ENCODE measurements at places on chromosomes 1 and 21.

DNA sequence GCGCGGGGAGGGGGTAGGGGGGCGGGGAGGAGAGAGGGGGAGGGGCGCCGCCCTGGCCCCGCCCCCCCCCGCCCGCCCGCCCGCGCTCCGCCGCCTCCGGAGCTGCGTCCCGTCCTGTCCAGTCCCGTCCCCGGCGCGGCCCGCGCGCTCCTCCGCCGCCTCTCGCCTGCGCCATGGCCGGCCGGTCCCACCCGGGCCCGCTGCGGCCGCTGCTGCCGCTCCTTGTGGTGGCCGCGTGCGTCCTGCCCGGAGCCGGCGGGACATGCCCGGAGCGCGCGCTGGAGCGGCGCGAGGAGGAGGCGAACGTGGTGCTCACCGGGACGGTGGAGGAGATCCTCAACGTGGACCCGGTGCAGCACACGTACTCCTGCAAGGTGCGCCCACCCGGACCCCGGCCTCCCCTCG is at the start of gene AGRN:
Gene AGRN (plus strand): TSS at position 121 of the 405 bp plus-strand sequence. CDS start 53 bp downstream, at position 174.
- DNase-seq = no peak

DNA sequence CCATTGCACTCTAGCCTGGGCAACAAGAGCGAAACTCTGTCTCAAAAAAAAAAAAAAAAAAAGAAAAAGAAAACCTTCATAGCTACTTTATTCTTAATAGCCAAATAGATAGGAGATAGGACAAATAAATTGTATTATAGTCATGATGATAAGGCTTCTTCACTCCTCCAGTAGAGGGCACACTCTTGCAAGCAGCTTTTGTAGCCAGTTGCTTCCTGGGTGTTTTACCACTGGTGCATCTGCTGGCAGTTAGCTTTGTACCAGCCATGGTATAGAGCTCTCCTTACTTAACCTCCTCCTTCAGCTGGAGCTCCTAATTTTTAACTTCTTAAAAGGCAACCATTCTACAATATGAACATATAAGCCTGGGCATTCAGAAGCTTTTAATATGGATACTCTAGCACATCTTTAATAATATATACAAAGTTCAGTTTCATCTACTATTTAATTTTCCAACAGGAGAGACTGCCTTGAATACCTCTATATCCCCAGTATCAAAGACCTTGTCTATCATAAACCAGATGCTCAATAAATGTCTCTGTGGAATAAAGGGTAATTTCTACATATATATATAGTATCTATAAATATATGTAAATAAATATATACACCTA is 35.8 kb downstream of the EVI5 start:
- peak; percentile 87 for DNase-seq

DNA sequence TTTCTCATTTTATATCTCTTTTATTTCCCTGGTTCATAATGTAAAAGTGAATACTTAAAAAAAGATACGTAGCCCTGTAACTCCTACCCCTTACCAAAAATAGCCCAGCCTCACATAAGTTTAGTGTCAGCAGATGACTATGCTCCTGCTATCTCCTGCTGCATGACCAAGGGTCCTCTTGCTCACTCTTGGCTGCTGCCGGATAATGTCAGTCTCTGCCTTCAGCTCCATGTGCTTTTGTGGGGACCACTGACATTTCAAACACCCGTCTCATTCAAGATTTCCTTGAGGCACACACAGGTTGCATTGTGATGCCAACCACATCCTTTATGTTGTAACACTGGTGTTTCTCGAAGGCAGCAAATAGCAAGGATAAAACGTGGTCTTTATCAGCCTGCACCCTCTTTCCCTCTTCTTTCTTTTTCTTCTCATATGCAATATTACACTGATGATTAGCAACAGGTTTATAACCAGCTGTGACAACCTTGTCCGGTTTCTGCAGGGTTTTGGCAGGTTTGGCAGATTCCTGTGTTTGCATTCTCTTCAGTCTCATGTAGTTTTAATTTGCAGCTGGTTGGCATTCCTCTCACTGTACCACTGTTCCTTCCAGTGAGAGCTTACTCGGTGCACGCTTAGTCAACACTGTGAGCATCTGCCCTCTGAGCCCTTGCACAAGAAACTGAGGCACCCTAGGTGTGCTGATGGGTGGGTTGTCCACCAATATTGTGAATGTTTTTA is 62.2 kb downstream of the ZNF684 start:
- peak; percentile 42 for DNase-seq

DNA sequence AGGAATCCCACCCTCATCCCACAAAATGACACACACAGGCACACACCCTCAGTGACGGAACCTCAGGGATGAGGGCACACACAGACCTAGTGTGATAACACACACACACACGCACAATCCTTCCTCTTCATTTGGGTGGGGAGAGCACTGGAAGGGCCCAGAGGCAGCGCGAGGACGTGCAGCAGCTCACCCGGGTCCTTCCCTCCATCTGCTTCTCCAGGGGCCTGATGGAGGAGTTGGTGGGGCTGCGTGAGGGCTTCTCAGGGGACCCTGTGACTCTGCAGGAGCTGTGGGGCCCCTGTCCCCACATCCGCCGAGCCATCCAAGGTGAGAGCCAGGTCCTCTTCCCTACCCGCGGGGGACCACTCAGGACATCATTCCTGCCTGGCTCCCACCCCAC is 557 bp downstream of the CLCNKA start:
- DNase-seq = no peak

- peak; percentile 44 for DNase-seq
These were observed 24.4 kb downstream of the RCAN3 start for GRCh38 chr1:24526940-24527542.

GRCh38 chr1:42847721-42848460 is 1.5 kb downstream of the ZNF691 start:
- DNase-seq = no peak

GRCh38 chr1:44678626-44679025 is 4.1 kb downstream of the ARMH1 start:
- no peak for DNase-seq

DNA sequence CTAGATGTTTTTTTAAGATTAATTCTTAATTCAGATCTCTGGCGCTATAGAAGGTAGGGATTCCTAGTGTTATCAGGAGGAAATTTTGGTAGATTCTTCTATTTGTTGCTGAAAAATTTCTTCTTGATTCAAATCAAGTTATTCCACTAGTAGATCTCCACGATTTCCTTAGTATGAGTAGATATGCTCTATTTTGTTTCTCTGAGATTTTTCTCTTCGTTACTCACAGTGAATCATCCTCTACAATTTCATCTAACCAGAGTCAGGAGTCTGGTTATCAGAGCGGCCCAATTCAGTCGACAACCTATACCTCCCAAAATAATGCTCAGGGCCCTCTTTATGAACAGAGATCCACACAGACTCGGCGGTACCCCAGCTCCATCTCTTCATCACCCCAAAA is 18.8 kb upstream of the HAX1 start:
- DNase-seq = no peak

- no peak for DNase-seq
These were observed 86.4 kb upstream of the LYST start for GRCh38 chr1:235952950-235953615.

- DNase-seq = no peak
These were observed 228.4 kb upstream of the DMRTA2 start for GRCh38 chr1:50651476-50652263.

DNA sequence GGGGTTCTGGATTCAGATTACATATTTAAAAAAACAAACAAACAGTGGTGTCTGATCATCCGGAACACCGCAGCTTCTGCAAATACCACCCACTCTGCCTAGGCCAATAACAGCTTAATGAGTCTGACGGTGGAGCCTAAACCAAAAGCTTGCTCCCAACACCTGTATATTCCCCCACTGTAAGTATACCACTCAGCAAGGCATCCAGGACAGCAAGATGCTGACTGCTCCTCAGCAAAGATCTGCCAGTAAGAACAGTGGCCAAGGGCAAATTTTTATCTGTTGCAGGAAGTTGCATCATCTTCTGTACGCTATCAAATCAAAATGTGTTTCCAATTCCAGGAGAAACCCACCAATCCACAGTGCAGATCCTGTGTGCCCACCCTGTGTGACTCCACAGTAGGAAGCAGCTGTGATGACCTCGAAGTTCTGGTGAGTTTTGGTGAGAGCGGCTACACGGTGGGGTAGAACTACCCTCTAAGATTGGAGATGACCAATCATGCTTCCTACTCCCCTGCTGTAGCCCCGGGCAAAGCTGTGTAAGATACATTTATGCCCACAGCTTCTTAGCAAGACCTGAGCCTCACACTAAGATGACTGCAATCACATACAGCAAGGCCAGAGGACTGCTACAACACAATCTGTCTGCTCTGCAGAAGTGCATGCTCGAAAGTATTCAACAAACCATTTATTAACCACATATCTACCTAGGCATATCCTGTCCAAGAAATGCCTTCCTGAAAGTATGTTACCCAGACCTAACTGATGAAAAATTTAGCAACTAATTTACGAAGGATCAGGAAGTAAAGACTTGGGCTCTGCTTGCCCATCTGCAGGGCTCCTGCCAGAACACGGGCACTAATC is 30.5 kb downstream of the SIPA1L2 start:
- DNase-seq = peak; percentile 48

GRCh38 chr1:8350914-8351684 is 33.2 kb downstream of the SLC45A1 start:
- DNase-seq = no peak

DNA sequence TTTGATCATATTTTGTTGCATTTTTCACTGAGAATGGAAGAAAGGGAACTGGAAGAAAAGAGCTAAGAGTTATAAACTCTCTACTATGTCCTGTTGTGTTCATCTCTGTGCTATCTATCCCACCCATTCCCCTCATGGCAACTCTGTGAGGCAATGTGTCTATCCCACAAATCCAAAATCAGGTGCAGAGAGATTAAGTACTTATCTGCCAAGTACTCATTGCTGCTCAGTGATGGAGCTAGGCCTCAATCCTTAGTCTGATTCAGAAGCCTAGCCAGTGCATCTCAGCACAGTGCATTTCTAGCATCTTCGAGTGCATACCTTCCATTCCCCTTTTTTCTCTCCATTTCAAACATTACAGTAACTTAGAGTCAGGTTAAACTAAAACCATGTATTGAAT is 270.6 kb downstream of the TPR start:
- DNase-seq = no peak

- DNase-seq = no peak
These were observed 859.6 kb downstream of the LTN1 start for GRCh38 chr21:28133116-28133515.

DNA sequence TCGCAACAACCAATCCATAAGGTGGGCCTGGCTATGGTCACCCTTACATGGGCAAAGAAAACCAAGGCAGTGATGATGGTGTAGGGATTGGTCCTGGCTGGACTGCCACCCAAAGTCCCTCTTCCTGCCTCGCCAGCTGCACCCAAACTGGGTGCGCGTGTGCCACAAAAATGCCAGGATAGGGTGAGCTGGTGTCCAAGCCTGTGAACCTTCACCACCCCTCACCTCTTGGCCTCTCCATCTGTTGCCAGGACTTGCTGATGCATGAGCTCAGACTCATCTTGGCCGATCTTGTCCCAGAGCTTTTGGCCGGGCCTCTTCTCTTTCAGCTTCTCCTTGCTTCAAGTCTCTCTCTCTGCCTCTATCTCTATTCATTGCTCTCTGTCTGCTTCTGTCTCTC is 41.8 kb downstream of the FOXD2 start:
- DNase-seq = no peak

GRCh38 chr1:240739139-240739538 is 127.2 kb upstream of the GREM2 start:
- no peak for DNase-seq

- no peak for DNase-seq
These were observed 140.2 kb upstream of the KCNJ6 start for GRCh38 chr21:38056481-38056880.

DNA sequence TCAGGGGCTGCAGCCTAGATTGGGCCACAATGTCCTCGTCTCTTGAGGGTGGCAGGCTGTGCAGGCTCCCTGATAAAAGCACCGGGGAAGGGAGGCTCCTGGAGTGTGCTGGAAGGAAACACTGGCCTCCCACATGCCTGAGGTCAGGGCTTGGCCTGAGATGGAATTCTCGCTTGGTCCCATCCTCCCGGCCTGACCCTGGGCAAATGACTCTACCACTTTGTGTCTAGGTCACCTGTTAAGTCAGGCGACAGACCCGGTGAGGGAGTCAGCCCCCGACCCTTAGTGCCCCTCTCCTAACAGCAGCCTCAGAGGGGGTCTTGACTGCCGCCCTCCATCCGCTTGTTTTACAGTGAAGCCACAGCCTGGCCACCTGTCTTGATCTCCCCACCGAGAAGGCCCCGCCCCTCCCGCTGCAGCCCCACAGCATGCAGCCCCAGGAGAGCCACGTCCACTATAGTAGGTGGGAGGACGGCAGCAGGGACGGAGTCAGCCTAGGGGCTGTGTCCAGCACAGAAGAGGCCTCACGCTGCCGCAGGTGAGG is 2.5 kb downstream of the SMIM1 start:
- no peak for DNase-seq

- DNase-seq = peak; percentile 53
These were observed 15.9 kb upstream of the SRSF4 start for GRCh38 chr1:29197590-29197924.

GRCh38 chr21:14716761-14717396 is 170.8 kb upstream of the SAMSN1 start:
- DNase-seq = no peak

GRCh38 chr21:37536616-37537278 is 170.2 kb downstream of the DYRK1A start:
- no peak for DNase-seq

DNA sequence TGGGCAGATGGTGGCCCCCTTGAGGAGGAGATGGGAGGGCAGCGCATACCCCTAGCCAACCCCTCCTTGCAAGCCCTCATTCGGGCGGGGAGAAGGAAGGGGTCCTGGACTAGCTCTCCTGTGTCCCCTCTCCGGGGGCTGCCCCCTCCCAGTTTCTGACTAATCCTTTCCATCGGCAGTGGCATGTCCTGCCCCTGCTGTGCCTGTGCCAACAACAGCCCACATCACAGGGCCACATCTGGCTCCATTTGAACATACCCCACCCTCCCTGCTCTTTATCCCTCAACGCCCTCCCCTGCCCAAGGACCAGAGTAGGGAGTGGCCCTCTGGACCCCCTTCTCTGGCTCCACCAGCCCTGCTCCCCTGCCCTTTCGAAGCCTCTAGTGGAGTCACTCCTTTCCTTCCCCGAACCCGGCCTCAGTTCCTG is 11.0 kb upstream of the LMNA start:
- no peak for DNase-seq

DNA sequence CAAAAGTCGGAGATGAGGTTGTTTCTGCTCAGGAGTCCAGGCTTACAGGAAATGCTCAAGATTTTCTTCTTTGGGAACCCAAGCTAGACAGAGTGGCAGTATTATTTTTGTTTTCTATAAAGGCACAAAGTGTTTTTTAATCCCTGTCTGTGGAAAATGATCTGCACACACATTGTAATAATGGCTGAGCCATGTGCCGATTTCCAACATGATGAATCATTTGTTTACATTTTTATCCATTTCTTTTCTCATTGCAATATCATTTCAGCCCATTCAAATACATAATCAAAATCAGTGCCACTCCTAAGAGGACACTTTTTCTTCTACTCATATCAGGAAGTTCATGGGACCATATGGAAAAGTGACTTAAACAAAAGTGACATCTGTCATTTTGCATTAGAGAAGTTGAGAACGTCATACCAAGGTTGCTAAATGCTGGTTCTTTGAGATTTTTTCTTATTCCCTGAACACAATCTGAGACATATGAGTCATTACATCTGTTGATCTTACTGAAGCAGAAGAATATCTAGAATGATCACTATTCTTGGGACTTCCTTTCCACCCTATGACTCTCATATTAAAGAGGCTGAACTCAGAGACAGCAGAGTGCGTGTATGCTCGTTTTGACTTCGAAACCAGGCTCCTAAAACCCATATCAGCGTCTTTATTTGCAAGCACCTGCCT is 44.9 kb downstream of the ACTA1 start:
- DNase-seq = no peak

GRCh38 chr1:113676524-113676923 is 82.8 kb downstream of the PHTF1 start:
- DNase-seq = no peak

- DNase-seq = no peak
These were observed 1.3 kb upstream of the ZBTB7B start for GRCh38 chr1:155001425-155001674.
